ENCODE measurements at places on chromosomes 5 and 9.
A peak's percentile ranks its signal among the peaks of the same experiment; 100 is the strongest.

DNA sequence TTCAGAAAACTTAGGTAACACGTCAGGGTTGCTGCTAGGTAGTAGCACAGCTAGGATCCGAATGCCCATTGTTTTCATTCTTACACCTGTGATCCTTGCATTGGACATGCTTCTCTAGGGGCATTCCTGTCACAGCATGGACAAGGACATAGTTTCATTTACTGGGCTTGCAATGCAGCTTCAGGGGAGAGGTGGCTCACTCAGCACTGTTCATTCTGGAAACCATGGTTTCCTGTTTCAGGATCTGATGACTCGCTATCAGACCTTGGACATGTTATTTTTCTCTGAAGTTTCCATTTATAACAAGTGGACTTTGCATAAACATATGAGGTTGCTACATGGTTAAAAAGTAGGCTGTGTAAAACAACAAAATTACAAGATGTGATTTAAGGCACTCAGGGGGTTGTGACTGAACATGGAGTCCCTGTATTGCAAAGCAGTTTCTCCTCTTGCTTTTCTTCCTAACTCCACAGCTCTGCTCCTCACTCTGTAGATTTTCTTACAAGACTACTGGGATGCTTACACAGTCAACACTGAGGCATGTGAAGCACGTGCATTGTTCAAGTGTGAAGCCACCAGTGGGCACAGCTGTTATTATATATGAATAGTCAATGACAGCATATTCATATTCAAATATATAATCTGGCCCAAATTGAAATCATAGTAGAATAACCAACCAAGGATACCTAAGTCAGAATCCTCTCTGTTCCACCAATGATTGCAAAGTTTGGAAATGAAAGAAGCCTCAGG is 66.1 kb upstream of the STK32A start:
- DNase-seq: no peak

- peak; percentile 52 for DNase-seq
Measured at GRCh38 chr5:54547711-54548250, 30.2 kb downstream of the SNX18 start.

DNA sequence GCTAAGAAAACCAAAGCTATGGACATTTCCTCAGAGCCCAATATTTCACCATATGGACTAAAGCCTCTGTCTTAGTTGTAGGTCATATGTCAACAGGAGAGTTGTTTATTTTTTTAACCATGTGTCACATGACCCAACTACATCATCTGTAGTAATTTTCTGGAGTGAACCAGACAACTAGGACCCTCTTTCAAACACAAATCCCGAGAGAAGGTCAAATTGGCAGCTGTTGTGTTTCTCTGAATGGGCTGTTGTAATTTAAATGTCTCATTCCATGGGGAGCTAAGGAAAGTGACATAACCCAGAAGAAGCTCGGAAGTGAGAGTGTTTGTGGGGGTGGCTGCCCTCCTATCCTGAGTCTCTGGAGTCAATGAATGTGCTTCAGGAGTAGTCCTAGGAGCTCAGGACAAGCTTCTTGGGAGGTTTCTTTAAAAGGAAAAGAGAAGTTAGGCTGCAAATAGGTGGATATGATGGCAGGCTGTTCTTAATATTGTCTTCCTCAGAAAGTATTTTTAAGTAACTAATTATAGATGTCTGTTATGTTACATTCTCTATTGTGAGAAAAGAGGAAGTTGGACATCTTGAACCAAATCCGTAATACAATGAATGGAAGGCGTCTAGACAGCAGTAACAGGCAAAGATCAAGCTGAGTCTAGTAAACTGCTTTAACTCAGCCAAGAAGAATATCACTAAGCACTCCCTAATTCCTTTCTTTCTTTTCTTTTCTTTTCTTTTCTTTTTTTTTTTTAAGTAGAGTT is 50.1 kb downstream of the TMEM167A start:
- DNase-seq: no peak

- DNase-seq: no peak
Measured at GRCh38 chr5:124980163-124980941, 233.9 kb upstream of the ZNF608 start.

GRCh38 chr5:181170996-181171395 is 23.6 kb downstream of the OR2V2 start:
- DNase-seq: no peak

DNA sequence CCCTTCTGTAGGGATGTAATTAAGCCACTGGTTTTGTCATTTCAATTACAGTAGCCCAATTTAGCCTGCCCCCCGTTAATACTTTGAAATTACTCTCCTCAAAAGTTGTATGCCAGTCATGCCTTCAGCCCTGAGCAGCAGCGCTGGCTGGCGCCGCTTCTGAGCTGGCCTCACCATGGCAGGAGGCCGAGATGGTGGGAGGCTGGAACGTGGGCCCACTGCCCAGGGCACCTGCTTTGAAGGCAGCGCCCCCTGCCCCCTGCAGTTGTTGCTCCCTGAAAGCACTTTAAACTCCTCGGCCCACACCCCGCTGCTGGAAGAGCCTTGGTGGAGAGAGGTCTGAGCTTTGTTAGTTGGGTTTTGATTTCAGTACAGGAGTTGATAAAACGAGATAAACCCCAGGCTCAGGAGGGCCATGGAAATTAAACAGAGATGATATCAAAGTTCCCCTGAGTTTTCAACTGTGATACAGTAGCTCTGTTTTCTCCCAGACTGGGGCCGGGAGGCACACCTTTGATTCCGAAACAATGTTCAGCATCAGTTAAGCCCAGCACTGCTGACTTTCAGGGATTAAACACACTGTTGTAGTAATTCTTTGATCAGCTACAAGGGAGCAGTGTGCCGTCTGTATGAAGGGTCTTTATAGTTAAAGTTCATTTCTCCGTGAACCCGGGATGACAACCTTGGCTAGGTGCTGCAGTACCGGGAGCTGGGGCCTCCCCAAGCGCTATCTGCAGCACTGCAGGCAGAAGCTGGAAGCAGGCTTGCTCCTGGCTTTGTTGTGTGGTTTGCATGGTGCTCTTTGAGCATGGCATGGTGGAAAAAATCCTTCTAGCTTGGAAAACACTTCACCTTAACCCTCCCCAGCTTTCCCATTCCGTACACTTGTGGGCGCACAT is 9.5 kb downstream of the MVB12B start:
- no peak for DNase-seq

DNA sequence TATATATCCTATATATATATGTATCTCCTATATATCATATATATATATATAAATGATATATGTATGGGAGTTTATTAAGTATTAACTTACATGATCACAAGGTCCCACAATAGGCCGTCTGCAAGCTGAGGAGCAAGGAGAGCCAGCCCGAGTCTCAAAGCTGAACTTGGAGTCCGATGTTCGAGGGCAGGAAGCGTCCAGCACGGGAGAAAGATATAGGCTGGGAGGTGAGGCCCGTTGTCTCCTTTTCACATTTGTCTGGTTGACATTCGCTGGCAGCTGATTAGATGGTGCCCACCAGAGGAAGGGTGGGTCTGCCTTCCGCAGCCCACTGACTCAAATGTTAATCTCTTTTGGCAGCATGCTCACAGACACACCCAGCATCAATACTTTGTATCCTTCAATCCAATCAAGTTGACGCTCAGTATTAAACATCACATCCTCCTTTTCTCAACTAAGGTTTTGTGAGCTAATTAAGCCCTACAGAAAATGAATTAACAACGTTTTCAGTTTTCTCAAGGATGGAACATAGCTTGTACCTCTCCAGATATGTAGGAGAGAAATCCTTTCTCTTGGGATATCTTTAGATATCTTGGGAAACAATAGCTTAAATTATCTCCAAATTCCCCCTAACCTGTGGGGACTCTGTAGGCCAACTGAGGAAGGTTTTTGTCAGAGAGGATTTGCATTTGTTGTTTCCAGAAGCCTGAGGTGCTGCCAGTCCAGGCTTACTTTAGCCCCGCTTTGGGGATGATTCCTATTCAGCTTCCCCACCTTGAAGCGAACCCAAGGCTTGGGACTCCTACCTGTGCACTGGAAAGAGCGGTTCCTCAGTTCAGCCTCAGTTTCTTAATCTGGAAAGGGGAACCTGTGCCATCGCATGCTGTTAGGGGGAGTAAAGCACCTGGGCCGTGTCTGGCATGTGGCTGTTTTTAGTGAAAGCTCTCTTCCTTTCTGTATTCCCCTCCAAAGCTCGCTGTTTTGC is 163.2 kb downstream of the CACNA1B start:
- DNase-seq: no peak

DNA sequence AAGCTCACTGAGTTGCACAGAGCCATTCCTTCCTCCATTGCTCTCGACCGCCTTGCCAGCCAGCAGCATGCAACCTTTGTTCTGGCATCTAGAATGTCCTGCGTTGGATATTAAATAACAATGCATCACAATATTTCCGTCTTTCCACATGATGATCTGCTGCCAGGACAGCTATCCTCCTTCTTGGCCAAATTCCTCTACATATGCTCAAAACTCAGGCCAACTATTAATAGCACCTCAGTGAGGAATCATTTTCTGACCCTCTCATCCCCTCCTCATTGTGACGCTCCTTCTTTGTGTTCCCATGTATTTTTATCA is 128.6 kb downstream of the MYO10 start:
- no peak for DNase-seq

DNA sequence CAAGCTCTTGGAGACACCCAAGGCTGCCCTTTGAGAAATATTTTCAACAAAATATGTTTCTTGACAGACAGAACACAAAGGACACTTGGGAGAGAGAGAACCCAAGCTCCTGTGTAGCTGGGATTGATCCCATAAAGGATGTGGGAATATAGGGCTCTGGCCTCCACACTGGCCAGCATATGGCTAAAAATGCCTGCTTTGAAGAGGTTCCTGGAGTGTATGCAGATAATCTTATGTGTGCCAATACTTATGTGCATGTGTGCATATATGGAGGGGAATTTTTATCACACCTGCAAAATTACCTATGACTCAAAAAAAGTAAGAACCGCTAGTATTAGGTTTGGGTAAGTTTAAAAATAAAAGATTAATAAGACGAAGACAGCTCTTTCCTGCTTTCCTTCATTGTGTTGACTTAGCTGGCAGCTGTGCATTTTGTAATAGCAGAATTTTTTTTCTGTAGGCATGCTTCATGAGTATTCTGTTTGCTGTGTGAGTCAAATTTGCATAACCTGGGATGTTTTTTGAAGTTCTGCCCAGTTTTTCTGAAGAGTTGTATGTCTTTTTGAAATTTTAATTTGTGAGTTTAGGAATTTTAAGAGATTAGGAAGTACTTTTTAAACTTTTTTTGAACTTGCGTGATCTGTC is 42.6 kb downstream of the HACD4 start:
- DNase-seq: no peak

GRCh38 chr9:125540497-125540896 is 166.5 kb downstream of the MAPKAP1 start:
- DNase-seq: no peak

All from AG04450 (cell line).